Fibroblast of skin of abdomen (primary cell): ENCODE measurements at places on chromosomes 2 and 18.
A peak's percentile ranks its signal among the peaks of the same experiment; 100 is the strongest.

DNA sequence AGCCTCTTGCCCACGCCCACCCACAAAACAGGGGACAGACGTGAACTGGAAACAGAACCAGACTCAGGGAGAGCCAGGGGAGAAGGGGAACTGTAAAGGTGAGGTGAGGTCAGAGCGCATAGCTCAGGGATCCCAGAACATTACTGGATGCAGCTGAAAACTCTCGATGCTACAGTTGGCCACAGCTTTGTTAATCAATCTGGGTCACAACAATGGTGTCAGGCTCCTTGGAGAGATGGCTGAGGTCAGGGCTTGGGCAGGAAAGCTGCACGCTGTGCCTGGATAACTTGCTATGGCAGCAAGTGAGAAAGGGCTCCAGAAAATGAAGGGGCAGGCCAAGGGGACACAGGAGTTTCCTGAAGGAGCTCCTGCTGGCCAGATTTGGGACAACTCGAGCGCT lies 263.3 kb downstream of the TFCP2L1 start:
- DNase-seq: no peak

DNA sequence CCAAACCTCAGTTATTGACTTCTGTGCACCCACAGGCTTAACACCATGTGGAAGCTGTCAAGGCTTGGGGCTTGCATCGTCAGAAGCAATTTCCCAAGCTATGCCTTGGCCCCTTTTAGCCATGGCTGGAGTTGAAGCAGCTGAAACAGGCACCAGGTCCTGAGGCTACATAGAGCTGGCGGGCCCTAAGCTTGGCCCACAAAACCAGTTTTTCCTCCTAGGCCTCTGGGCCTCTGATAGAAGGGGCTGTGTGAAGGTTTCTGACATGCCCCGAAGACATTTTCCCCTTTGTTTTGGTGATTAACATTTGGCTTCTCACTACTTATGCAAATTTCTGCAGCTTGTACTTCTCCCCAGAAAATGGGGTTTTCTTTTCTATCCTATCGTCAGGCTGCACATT lies 9.1 kb upstream of the TMX3 start:
- DNase-seq: no peak

- no peak for DNase-seq
Observed at GRCh38 chr2:230602562-230603230, 109.9 kb upstream of the CAB39 start.

- DNase-seq: peak; percentile 66
Observed at GRCh38 chr18:6405237-6406074, 9.3 kb downstream of the L3MBTL4 start.

DNA sequence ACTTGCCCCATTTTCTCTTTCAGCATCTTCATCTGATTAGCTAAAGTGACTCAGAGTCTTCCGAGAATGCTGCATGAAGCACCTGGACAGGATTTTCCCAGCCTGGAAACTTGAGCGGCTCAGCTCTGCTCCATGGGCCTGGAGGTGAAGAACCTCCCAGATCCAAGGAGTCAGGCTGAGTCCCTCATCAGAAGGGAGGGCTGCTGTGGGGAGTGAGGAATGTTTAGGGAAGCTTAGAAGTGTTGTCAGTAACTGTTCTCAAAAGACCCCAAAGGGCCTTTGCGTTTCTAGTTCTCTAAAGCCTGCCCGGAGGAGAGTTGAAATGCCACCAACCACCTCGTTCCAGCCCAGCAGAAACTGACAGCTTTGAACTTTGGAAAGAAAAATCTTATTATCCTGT lies 157.1 kb downstream of the CLIP4 start:
- DNase-seq: no peak

- DNase-seq: no peak
Observed at GRCh38 chr2:167862296-167862695, 385.1 kb downstream of the STK39 start.

- DNase-seq: no peak
Observed at GRCh38 chr2:140994856-140995255, 1136.0 kb downstream of the LRP1B start.
